AML-193 (cell line): ENCODE measurements at places on chromosomes 4 and X.

- peak; percentile 73 for DNase-seq
These were observed 27.5 kb downstream of the SETD7 start for GRCh38 chr4:139528377-139529005.

GRCh38 chrX:150329868-150330267, 33.2 kb upstream of the MAMLD1 start:
- DNase-seq = no peak

DNA sequence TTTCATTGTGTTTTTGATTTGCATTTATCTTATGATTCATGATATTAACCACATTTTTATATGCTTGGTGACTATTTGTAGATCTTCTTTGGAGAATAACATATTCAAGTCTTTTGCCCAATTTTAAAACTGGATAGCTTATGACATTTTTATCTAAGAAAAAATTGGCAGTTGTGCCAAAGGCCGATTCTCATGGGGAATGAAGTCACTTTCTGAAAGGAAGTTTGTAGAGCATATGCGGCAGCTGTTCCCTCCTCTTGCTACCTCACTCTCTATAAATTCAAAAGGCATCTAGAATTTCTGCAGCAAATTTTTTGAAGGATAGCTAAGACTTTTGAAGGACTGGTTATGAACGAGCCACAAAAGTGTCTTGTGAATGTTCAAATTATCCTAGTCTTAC, 2353.5 kb downstream of the ARAP2 start:
- no peak for DNase-seq

DNA sequence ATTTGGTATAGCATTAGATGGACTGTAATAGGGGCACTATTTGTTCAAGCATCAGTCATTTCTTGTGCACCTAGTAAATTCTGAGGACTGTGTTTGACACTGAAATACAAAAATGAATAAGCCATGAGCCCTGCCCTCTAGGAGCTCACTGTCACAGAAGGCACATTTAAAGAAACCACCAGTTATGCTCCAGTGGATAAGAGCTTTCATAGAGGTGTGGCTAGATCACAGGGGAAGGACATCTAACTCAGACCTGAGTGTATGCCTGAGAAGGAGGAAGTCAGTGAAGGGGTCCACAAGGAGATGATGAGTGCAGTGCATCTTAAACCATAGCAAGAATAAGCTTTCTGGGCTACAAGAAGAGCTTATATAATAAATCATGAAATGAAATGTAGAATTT, 40.1 kb downstream of the BTC start:
- DNase-seq = no peak

DNA sequence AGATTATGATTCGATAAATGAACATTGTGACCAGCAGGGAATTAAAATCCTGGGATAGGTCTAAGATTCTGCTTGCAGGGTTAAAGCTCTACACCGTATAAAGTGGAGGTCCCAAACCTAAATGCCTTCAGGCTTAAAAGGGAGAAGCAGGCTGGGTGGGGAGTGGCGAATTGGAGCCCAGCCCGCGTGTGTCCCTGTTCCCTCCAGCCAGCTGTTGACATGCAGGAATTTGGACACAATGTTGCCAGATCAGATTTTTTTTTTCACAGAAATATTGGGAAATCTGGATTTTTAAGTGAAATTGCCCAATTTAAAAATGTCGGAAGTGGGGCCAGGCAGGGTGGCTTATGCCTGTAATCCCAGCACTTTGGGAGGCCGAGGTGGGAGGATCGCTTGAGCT, 60.5 kb downstream of the ELF4 start:
- DNase-seq = no peak

DNA sequence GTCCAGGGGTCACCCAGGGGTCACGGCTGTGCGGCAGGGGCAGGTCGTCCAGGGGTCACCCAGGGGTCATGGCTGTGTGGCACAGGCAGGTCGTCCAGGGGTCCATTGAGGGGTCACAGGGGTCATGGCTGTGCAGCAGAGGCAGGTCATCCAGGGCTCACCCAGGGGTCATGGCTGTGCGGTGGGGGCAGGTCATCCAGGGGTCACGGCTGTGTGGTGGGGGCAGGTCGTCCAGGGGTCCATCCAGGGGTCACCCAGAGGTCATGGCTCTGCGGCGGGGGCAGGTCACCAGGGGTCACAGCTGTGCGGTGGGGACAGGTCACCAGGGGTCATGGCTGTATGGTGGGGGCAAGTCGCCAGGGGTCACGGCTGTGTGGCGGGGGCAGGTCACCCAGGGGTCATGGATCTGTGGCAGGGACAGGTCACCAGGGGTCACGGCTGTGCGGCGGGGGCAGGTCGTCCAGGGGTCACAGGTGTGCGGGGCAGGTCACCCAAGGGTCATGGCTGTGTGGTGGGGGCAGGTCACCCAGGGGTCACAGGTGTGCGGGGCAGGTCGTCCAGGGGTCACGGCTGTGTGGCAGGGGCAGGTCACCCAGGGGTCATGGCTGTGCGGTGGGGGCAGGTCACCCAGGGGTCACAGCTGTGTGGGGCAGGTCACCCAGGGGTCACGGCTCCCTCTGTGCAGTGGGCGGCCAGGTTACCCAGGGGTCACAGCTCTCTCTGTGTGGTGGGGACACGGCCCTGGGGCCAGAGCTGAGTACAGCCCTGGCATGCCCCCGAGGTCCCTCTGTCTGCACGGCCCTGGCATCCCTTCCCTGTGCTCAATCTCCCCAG, 16.0 kb downstream of the ATP5ME start:
- DNase-seq = no peak

DNA sequence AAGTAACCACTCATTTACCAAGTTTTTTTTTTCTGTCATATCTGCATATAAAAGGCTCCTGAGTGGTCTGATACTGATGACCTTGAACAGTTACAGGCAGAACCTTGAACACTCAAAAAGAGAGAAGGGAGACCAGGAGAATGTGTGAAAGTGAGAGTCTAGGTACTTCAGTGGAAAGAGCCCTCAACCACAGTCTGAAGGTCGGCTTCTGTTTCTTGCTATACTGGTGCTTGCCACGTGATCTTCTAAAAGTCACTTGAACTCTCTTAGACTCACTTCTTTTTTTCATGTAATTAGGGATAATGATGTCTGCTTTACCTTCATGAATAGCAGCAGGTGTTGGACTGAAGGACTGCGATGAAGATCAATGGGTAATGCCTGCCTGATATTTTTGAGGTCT, 22.8 kb downstream of the GABRB1 start:
- DNase-seq = no peak

- no peak for DNase-seq
These were observed 38.4 kb downstream of the NOP14 start for GRCh38 chr4:2924765-2925301.

- no peak for DNase-seq
These were observed 105.3 kb downstream of the SPCS3 start for GRCh38 chr4:176425035-176425434.
